NCI-H226 (cell line): ENCODE measurements at places on chromosomes 3 and 15.
A peak's percentile ranks its signal among the peaks of the same experiment; 100 is the strongest.

DNA sequence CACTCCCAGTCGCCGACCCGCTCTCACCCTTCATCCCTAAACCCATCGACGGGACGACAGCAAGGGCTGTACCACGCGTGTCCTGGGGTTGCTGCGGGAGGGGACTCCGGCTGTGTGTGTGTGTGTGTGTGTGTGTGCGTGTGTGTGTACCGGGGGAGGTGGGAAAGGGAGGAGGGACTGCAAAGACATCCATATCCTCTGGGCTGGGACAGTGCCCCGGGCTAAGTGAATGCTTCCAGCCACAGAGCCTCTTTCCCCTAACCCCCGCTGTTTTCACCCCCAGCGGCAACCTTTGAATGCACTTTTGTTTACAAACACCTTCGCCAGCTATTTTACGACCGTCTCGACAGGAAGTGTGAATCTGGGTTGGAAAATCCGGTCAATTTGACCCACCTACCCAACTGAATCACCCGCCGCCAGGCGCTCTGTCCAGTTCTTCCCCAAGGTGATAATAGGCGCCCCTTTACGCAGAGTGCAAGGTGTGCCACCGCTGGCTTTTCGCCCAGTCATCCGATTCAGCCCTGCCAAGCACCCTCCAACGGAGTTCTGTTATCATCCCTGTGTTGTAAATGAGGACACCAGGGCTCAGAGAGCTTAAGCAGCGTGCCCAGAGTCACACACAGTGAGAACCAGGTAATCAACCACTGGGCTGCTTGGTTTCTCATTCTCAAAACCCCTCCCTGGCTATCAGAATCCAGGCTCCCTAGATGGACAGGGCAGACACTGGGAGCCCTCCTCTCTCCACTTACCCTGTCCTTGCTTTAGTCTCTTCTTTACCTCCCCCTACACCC lies 739 bp upstream of the AMOTL2 start:
- peak; percentile 60 for DNase-seq

DNA sequence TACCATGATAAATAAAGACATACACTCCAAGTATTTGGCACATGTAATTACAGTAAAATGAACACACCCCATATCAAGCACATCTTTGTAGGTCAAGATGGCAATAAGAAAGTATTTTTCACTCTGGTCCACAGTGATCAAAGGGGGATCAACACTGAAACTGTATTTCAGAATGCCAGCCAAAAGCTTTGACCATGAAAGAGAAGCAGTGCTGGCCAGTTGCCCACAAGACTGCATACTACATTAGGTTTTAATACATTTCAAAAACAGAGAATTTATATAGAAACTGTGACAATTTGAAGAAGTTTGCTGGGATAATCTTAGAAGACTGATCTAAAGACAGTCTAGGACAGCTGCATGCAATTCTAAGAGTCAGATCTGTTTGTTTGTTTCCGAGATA lies 1035.3 kb downstream of the FHIT start:
- no peak for DNase-seq

DNA sequence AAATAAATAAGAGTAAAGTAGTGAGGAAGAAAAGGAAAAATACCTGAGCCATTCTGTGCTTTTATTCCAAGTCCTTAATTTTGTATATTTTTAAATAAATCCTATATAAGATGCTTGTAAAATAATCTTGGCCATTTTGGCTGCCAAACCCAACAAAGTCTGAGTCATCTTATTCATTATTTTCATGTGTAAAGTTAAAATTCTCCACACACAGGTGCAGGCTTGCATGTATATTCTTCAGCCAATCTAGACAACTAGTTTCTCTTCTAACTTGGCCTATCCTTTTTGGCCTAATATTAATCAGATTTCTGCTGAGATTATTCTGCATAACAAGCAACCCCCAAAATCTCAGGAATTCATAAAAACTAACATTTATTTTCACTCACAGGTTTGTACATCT lies 189.8 kb upstream of the ATP11B start:
- no peak for DNase-seq

DNA sequence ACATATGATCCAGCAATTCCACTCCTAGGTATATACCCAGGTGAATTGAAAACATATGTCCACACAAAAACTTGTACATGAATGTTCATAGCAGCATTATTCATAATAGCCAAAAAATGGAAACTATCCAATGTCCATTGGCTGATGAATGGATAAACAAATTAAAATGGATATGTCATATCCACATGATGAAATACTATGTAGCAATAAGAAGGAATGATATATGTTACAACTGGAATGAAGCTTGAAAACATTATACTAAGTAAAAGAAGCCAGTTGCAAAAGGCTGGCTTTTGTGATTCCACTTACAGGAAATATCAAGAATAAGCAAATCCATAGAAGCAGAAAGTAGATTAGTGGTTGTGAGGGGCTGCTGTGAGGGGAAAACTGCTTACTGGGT lies 33.7 kb downstream of the BNC1 start:
- no peak for DNase-seq

GRCh38 chr3:103532986-103533385 lies 1098.2 kb downstream of the ZPLD1 start:
- DNase-seq: no peak

GRCh38 chr3:32381922-32382321 lies 9.7 kb upstream of the CMTM7 start:
- no peak for DNase-seq

DNA sequence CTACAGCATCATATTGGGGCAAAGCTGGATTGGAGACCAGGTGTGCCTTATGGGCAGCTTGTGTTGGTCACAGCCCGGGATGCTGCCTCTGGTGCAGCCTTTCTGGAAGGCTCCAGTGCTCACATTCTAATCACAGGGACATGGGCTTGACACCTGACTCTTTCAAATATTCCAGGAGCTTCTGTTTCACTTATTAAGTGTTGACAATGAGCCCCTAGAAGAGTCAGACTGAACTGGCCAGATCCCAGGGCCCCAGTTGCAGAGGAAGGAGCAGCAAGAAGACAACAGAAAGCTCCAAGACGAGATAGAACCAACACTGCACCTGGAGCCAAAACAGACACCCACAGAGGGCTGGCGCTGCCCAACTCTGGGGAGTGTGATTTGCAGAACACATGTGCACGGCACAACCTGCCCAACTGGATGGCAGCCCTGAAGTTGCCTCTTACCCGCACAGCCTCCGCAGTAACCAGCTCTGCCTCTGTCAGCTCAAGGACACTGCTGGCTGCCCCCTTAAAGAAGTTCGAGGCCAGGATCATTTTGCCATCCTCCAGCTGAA lies 30.3 kb downstream of the ALDH1L1 start:
- DNase-seq: no peak

DNA sequence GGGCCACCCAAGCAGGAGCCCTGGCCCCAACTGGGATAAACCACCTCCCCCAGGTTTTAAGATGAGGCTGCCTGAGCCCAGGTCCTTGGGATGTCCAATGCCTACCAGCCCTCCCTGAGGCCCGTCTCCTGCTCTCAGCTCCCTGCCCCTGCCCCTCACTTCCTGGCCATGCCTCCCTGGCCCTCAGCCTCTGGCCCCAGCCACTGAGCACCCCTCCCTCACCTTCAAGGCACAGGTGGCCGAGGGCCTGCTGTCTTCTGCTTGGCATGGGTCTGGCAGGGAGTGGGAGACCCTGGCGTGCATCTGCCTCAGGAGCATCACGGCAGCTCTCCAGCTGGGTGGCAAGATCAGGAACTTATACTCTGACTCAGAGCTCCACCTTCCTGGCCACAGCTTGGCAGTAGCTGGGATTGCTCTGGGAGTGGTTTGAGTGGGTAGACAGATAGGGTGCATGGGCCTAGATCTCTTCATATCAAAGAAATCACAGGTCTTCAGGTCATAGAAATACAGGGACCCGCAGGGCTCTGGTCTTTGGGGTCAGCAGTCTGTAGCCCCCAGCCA lies at the start of gene PLA2G4E:
TSS of gene PLA2G4E (minus strand) at position 330 of the 561 bp plus-strand sequence. CDS start at position 318, 12 bp downstream.
- peak; percentile 3 for DNase-seq

DNA sequence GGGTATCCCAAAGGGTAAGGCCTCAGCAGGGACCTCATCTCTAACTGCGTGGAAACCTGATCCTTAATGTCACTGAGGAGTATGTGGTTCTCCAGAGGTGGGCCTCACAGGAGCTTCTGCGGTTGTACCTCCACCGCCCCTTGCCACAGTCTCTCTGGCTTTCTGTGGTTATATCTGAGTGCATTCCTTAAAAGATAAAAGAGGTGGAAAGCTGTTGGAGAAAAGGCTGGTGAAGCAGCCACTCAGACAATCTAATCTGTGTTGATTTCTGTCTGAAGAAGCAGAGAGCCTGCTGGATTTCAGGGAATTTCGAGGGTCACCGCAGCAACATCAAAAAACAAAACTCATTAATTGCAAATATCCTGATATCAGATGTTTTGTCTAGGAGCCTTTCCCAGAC lies 51.4 kb downstream of the SEMA6D start:
- peak; percentile 21 for DNase-seq

- no peak for DNase-seq
These were observed 191.7 kb downstream of the PDZRN3 start for GRCh38 chr3:73433079-73433478.

- DNase-seq: no peak
These were observed 5.5 kb upstream of the ZNF662 start for GRCh38 chr3:42900226-42901072.

DNA sequence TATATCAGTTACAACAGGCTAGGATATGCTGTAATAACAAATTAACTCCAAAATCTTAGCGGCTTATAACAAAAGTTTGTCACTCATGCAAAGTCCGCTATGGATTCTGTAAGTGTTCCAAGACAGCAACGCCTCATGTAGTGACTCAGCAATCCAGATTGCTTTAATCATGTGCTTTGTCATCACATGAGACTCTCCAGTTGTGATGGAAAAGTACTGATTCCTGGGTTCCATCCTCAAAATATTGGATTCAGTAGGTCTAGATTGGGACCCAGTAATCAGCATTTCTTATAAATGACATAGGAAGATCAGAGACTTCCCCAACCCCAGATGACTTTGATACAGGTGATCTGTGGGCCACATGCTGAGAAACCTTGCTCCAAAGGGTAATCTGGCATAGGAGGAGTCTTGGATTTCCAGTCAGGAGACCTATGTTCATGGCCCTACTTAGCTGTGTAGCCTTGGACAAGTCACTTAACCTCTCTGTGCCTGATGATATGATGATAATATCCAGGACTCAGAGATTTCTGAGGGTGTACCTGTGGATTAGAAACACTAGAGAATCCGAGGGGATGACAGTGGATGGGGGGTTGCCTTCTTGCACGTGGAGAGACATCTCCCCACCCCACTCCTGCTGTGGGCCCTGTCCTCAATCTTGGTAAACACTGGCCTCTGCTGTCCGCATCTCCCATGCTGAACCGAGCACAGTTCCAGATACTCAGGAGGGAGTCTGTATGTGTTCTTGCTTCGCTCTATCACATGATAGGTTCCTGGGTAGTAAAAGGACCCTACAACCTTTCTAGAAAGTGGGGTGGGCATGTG lies 65.5 kb downstream of the CORO2B start:
- DNase-seq: peak; percentile 60

- DNase-seq: no peak
These were observed 256.4 kb upstream of the UBE2E1 start for GRCh38 chr3:23549148-23549910.

GRCh38 chr3:8954938-8955763 lies 8.1 kb downstream of the RAD18 start:
- peak; percentile 97 for DNase-seq

GRCh38 chr3:66492071-66492470 lies 8.8 kb downstream of the LRIG1 start:
- no peak for DNase-seq

- no peak for DNase-seq
These were observed 231.3 kb upstream of the SEMA6D start for GRCh38 chr15:47486040-47486439.

DNA sequence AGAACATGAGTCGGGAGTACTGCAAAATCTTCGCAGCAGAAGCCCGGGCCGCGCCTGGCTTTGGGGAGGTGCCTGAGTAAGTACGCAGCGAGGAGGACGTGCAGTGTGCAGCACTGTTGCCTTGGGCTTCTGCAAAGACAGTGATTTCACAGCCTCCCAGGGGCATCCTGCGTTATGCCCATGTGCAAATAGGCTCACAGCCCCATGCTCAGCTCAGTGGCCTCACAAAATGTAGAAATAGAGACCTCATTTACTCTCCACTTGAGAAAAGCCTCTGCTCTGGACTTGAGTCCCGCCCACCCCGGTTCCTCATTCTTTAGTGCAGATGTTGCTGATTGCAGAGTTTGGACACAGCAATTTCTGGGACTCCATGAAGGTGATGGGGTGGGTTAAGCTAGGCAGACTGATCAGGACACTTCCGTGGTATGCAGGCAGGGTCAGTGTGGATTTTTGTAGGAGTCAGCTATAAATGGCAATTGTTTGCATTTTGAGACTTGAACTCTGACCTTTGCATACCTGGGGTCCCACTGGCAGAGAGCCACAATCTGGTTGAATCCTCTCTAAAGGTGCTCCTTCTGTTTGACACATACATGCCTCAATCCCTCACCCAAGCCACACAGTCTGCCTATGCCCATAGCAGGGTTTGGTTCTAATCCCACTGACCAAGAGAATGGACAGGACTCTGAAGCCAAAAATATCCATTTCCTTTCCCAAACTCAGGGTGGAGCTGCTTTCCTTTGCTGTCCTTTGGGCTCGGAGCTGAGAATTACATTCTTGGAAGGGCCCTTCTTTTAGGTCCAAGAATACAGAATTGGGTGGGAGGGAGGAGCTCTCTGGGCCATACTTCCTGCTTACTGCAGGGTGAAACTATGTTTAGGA lies 20.7 kb upstream of the SLC28A1 start:
- DNase-seq: no peak

DNA sequence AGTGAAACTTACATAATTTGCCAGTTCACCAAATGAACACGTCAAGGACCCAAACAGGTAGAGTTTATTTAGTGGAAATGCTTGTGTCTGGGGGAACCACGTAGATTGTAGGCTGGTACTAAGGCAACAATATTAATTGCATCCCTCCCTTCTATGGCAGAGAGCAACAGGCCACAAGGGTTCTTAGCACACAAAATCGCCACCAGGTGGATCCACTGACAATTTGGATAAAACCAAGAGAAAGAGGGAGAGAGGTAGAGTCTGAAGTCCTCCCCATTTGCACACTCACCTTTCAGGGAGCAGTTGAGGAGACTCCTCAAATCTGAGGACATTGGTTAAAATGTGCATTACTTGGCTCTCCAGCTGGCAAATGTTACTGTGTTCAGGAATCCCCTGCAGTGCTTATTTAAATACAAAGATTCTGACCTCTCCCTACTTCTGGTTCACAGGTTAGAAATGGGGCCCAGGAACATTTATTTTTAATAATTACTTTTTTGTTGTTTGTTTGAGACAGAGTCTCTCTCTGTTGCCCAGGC lies 181.0 kb upstream of the FEZF2 start:
- DNase-seq: no peak

DNA sequence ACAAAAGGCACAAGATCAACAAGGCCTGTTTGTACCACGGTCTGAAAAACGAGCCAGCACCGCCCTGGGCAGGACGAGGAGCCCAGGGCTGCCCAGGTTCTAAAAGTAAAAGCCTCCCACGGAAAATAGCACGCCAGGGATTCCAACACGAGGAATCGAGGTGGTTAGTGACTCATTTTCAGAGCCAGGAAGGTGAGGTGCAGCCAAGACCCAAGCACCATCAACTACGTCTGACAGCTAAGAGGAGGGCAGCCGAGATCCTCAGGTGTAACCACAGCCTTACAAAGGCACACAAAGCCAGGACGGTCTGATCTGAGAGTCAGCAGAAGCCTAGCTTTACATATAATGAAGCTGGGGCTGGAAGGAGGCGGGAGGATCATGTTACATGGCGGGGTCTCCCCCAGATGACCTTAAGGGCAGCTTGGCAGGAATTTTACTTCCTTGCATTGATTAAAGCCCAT lies 52.5 kb downstream of the ATP10A start:
- no peak for DNase-seq

- DNase-seq: no peak
These were observed 14.6 kb downstream of the PLXNA1 start for GRCh38 chr3:126997455-126998038.
